ENCODE measurements at places on chromosomes 6 and 20.
A peak's percentile ranks its signal among the peaks of the same experiment; 100 is the strongest.

DNA sequence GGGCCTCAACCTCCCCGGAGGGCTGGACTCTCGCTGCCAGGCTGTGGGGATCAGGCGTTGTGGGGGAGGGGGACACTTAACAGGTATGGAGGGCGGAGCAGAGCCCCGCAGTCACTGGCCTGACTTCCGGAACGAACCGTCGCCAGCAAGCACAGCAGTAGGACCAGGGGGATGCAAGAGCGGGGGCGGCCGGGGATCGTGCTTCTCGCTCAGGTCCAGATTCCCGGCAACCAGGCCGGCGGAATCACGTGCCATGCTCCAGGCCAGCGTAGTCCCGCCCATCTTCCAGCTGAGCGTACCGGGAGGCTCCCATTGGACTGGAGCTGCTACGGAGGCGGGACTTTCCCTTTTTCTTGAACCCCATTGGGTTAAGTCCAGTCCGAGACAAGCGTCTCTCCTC, 10.0 kb upstream of the POU5F1 start:
- DNase-seq: peak; percentile 29

DNA sequence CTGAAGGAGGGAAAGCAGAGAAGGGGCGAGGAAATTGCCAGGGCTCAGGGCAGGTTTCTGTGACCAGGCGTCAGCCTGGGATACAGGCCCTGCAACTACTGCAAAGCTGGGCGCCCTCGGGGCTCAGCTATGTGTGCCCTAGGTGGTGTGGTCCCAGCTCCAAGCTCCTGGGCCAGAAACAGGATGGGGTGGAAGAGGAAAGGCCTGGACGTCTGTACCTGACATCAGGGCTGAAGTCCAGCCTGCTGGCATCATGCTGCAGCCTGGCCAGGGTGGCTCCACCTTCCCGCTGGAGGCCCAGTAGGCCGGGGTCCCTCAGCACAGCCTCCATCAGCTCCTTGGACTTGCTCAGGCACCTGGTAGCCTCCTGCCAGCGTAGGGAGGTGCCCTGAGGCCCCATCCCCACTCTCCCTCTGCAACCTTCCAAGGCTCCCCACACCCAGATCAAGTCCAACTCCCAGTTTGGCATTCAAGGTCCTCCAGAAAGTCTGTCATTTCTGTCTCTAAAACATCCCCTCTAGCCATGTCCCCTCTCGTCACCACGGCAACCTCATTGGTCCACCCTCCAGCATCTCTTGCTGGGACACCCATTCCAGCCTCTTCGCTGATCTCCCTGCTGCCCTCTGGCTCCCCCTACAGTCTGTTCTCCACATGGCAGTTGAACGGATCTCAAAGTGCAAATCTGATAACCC, 38.2 kb downstream of the KIAA1755 start:
- peak; percentile 85 for DNase-seq

GRCh38 chr20:15487030-15487429, 1086.2 kb downstream of the KIF16B start:
- no peak for DNase-seq

DNA sequence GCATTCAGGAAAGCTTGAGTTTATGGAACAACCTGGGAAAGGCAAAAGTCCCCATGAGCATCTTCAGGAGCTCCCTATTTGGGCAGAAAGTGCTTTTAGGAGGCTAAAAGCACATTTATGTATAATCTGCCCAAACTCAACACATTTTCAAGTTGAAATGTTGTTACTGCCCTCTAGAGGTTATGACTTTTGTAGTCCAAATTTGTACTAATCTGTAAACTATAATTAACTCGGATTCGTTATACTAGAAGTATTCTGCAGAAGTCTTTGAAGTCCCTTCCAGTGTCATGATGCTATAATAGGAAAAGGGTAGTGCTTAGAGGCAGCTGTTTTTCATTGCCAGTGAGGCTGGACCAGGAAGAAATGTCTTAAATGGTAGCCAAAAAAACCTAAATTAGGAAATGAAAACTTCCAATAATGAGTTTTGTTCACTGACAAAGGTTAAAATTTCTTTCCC, 44.8 kb upstream of the EMILIN3 start:
- no peak for DNase-seq

- DNase-seq: no peak
Measured at GRCh38 chr6:12132351-12133222, 120.5 kb downstream of the HIVEP1 start.

GRCh38 chr20:34663213-34663943, 13.5 kb downstream of the PIGU start:
- DNase-seq: no peak

- no peak for DNase-seq
Measured at GRCh38 chr6:154280521-154280920, 76.1 kb downstream of the IPCEF1 start.

GRCh38 chr6:116611056-116611455, 5.2 kb upstream of the RSPH4A start:
- DNase-seq: no peak

DNA sequence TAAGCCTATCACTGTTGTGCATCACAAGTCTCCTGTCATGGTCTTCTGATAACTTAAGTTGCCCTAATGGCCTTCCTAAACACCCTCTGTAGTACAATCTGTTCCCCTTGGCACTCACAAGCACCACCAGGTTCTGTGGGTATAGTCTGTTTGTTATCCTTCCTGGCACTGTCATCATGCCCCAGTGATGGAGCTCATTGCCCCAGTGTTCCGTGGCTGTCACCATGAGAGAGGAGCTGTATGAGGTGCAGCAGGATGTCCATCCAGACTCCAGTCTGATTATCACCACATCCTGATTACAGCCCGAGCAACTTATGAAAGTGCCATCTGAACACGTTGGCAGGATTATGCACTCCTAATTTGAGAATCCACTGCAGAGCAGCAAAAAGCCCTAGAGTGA, 380.1 kb downstream of the FRK start:
- DNase-seq: no peak
